ENCODE measurements at places on chromosomes 7 and 10.

- no peak for DNase-seq
Observed at GRCh38 chr10:7507887-7508726, 97.3 kb upstream of the SFMBT2 start.

- DNase-seq, result no peak
Observed at GRCh38 chr10:26441491-26442214, 3.5 kb downstream of the APBB1IP start.

GRCh38 chr7:154720016-154720415 is 282.9 kb downstream of the PAXIP1 start:
- no peak for DNase-seq

- DNase-seq, result no peak
Observed at GRCh38 chr7:134029743-134030142, 97.4 kb upstream of the LRGUK start.

- no peak for DNase-seq
Observed at GRCh38 chr7:6422926-6423632, 24.7 kb downstream of the DAGLB start.

Measured in lung (tissue), 17 donors.